ENCODE measurements at places on chromosomes 6 and 20. TPM values are rescaled to one million over a fixed set of nuclear protein-coding genes. Genes with fewer than 3 reads are reported as not detected.

Gene TCF19
- total RNA-seq, result 8.5 TPM

Gene GMPR
- 4.0 TPM for total RNA-seq

Gene BRD2
- total RNA-seq, result 261 TPM

Gene MYBL2
- total RNA-seq, result 24.3 TPM

Gene WFDC5
- total RNA-seq, result not detected

Gene TAF11
- total RNA-seq, result 36.7 TPM

Gene C6orf141
- total RNA-seq, result 6.5 TPM

Gene SLC22A7
- not detected for total RNA-seq

Gene DACT2
- 7.4 TPM for total RNA-seq

Gene COQ3
- 4.9 TPM for total RNA-seq

Gene HLA-DQA1
- not detected for total RNA-seq
